ENCODE measurements at places on chromosomes 7 and 10.

- DNase-seq, result no peak
Measured at GRCh38 chr7:85641331-85641730, 454.5 kb upstream of the SEMA3D start.

- DNase-seq, result no peak
Measured at GRCh38 chr10:95544783-95545500, 16.2 kb downstream of the SORBS1 start.

DNA sequence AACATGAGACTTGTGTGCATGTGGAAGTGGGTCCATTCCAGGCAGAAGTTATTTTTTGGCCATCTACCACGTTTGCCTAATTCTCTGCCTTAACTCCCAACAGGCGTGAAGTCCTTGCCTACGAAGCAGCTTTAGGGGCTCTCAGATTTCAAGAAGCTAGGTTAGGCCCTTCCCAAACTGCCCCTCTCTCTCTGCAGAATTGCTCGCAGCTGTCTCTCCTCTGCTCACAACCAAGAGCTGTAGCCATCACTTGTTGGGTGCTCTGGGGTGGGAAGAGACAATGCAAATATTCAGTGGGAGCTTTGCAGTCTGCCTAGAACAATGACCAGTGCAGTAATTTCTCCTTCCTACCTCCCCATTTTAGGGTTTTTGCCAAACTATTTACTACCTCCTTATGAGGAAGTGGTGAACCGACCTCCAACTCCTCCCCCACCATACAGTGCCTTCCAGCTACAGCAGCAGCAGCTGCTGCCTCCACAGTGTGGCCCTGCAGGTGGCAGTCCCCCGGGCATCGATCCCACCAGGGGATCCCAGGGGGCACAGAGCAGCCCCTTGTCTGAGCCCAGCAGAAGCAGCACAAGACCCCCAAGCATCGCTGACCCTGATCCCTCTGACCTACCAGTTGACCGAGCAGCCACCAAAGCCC is 24.9 kb downstream of the CYP17A1 start:
- DNase-seq, result no peak

- DNase-seq, result no peak
Measured at GRCh38 chr10:24889639-24890038, 62.8 kb downstream of the PRTFDC1 start.

DNA sequence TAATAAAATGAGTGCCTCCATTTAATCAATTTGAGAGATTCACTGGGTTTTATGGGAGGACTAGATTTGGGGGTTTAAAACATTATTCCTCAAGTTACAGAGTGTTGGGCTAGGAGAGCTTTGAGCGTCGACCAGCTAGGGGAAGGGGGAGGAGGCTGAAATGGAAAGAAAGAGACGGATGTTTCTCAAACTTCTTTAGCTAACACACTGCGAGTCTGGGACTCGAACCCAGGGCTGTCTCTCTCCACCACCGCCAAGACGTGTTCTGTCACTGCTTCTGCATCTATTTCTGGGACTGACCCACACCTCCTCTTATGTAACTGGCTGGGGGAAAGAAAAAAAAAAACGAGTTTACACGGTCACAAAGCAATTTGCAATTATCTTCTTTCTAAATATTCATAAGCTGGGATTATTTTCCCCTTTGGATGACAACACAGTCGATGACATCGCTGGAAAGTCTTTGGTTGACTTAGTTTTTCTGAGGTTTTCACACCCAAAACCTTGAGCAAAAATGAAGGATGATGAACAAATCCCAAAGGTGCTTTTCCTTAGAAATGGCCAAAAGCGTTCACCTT is 27.2 kb downstream of the CHST15 start:
- DNase-seq, result no peak

GRCh38 chr7:68929781-68930261 is 668.5 kb upstream of the AUTS2 start:
- DNase-seq, result no peak

- DNase-seq, result no peak
Measured at GRCh38 chr10:4652111-4653010, 173.6 kb upstream of the AKR1E2 start.

- DNase-seq, result no peak
Measured at GRCh38 chr10:69576334-69577011, 3.3 kb upstream of the NEUROG3 start.

DNA sequence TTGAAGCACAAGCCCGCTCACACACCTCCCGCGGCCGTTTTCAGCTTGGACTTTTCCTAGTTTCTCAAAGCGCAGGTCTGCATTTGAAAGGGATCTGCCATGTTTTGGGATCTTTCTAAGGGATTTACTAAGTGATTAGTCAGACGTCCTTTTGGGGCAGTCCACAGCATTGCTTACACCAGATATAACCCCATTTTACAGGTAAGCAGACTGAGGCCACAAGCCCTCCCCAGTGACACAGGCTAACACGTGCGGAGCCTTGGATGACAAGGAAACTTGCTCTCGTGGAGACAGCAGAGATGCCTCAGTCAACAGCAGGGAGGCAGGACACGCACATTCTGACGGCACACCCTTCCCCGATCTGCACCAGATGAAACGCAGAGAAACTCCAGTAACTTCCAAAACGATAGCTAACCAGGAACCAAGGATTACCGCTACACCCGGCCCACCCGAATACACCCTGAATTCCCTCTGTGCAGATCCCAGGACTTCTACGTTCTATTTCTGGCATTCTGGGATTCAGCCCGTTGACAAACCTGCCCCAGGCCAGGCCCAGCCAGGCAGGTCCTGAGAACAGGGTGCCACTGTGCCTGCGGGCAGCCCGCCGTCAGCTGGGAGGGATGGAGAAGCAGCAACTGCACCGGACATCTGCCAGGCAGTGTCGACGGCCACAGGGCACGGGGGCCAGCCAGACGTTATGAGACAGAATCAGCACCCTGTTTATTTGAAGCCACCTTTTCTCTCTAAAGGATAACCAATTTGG is 27.9 kb downstream of the FOXL3 start:
- DNase-seq, result no peak

DNA sequence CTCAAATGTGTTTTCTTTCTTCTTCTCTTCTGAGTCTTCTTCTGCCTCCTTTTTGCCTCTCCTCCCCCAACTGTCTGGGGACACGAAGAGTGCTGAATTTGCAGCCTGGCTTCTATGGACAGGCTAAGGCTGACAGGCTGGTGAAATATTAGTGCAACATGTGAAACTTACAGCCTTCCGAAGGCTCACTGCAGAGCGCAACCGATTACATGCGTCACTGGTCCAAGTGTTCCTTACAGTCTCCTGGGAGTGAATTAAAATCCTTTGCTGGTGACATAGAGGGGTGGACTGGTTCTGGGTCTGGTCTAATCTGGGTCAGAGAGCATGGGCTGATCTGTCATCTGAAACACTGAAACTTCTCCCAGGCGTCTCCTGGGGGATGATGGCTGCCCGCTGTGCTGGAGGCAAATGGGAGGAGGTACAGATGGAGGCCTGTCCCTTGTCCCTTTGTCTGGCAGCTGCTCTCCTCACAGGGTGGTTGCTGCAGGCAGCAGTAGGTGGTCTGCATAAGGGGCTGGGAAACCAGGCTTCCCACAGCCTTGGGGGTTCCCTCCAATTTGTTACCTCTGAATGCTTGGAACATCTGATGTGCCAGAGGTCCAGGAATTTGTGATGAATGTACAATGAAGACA is 143.8 kb upstream of the BMPER start:
- DNase-seq, result no peak

DNA sequence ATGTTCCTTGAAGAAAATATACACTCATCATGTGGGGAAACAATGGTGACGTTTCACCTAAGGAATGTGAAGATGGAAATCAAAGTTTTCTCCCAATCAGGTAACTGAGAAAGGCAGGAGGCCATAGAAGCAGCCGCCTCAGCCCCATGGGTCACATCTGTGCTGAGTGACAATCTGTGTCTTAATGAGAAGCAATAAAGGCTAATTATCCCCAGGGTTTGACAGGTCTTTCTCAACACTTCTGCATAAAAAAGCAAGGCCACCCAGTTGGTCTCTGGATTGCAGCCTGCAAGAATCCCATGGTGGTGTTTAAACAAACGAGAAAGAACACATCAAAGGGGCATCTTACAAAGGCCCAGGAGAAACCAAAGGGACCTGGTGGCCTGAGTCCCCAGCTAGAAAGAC is 91.1 kb upstream of the TNS3 start:
- DNase-seq, result no peak

DNA sequence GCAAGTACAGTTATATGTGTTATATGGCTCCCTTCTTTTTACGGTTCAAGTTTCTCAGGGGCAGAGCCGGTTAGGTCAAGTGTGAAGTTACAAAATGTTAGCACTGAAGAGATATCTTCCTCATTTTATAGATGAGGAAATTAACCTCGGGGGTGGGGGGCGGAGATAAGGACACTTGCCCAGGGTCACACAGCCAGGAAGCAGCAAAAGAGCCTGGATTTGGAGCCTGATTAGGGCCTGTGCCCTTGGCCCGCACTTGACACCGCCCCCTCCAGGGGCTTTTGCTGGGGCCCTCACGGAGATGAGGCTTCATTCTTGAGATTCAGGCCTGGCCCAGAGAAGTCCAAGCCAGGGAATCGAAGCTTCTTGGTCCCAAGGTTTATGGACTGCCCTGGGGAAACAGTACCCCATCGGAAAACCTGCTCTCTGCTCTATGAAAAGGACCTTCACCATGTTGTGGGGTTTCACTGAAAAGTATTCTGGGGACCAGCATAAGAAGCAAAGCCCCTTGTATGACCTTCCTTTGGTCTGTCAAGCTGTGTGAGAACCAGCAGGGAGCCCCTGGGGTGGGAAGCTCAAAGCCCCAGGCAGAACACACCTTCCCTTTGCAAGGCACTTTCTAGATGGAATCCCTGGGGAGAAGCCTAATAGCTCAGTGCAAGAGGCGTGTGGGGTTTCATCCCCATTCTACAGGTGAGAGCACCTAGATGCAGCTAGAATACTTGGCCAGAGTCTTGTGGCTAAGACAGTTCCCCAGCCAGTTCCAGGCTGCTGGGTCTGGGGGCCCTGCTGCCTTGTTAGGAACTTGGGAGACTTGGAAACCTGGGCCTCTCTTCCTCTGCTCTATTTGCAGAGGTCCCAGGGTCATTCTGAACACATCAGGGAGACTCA is 21.9 kb downstream of the UNC5B start:
- DNase-seq, result no peak

DNA sequence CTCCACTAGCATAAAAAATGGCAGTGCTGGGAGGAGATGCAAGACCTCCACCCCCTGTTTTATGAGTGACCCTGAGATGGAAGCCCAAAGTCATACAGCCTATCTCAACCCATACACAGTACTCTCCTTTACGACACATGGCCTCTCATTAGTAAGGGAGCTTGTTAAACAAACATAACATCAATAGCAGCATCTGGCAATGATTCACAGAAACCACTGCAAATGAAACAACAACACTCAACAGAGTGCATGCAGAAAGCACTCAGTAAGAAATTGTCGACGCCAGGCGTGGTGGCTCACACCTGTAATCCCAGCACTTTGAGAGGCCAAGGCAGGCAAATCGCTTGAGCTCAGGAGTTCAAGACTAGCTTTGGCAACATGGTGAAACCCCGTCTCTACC is 27.5 kb upstream of the FIGNL1 start:
- no peak for DNase-seq

All from CD4-positive, alpha-beta T cell (primary cell).